ENCODE measurements at places on chromosomes 16 and 17. TPM values are rescaled to one million over a fixed set of nuclear protein-coding genes. Genes with fewer than 3 reads are reported as not detected.
A peak's percentile ranks its signal among the peaks of the same experiment; 100 is the strongest.

- no peak for DNase-seq
These were observed 7.7 kb downstream of the CCL3L1 start for GRCh38 chr17:36188891-36189306.

DNA sequence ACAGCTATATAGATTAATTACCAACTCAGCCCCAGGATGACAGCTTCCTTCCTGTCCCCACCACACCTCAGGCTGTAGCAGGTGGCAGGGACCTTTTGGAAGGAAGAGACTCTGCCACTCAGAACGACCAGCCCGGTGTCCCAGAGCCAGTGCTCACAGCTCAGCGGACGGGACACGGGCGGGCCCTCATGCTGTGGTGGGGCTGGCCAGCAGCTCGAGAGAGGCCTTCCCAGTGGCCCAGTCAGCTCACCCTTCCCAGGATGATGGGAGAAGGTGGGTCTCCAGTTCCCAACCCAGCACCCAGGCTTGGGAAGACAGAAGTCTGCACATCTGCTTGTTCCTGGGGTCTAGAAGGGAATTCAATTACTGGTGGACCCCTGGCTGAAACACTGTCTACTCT lies 10.5 kb downstream of the NUDT16L1 start:
- no peak for DNase-seq

Gene MAFG
- polyA plus RNA-seq: 7.2 TPM

DNA sequence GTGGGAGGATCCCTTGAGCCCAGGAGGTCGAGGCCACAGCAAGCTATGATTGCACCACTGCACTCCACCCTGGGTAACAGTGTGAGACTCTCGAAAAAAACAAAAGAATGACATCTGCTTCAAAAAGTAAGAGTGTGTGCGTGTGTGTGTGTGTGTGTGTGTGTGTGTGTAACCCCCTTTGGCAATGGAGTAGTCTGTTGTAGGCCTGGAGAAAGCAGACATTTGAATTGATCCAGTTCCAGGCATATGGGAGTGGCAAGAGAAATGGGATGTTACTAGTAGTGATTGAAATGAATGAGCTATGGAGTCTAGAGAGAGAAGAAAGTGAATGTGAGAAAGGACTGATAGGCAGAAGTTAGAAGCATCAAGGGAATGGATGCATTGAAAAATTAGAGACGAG lies 9.9 kb downstream of the CASC3 start:
- no peak for DNase-seq

DNA sequence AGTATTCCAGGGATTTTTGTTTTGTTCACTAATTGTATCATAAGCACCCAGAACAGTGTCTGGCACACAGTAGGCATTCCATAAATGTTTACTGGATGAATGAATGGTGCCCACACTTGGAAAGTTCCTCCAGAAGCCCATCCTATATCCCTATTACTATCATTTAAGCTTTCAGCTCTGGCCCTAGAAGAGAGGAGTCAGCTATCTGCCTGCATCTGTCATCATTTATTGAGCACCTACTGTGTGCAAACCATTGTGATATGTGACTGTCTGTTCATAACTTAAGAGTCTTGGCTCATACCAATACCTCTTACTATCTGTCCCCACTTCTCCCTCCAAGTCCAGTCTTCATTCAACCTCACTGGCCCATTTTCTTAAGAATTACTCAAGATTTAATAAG lies 20.1 kb upstream of the SP6 start:
- DNase-seq: no peak

DNA sequence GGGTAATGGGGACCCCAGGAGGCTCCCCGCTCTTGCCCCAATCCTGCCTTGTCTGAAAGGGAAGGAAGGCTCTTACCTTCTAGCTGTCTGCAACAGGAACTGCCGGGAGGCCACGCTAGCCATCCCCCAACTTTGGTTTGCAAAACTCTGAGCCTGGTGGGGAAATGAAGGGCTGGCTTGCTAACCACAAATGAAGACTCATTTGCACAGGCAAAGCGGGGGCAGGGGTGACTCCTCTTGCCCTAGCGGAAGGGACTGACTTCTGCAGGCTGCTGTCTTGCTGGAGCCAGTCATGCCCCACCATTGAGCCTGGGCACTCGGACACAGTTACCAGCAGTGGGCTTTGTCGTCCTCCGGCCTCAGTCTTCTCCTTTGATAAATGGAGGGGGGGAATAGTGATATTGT lies 52.6 kb downstream of the PLCG2 start:
- DNase-seq: peak; percentile 62

GRCh38 chr17:40124279-40125141 lies 2.7 kb downstream of the MSL1 start:
- DNase-seq: no peak

GRCh38 chr16:86980644-86981043 lies 336.5 kb downstream of the C16orf95 start:
- DNase-seq: no peak

DNA sequence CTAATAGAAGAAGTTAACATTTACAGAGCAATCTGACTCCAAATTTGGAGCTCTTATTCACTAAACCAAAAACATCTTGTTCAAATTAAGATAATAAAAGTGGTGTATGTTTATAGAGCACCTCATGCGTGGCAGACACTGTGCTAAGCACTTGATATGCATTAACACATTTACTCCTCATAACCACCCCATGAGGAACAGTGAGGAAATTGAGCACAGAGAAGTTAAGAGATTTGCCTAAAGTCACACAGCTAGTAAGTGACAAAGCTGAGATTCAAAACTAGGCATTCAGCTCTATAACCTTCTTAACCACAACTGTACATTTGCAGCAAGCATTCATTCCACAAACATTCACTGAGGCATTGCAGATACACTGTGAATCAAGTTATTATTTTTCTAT lies 94.0 kb downstream of the VAT1L start:
- DNase-seq: no peak

Gene TBX6
- polyA plus RNA-seq: 1.1 TPM

GRCh38 chr17:79176792-79177601 lies 102.4 kb downstream of the ENGASE start:
- DNase-seq: no peak

Gene ALKBH5
- 36.7 TPM for polyA plus RNA-seq

Gene CCL16
- polyA plus RNA-seq: not detected

DNA sequence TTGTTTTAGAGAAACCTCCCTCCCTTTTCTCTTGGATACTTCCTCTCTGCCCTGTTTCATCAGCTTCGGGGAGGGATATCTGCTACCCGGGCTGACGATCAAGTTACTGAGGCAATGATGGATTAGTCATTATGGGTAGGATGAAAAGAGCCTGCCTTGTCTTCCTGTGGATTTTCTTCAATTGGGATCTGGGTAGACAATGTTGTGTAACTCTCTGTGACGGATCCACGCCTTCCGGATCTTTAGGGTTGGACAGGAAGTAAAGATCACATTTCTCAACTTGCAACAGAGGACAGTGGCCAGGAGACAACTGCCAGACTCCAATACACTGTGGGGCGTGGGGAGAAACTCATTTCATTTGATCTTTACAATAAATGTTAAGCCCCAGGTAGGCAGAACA lies 11.3 kb upstream of the CHST6 start:
- DNase-seq: no peak

GRCh38 chr16:89764711-89765201 lies 43.4 kb downstream of the ZNF276 start:
- peak; percentile 86 for DNase-seq

- no peak for DNase-seq
These were observed 125.2 kb upstream of the SOX9 start for GRCh38 chr17:71995590-71995989.

GRCh38 chr16:6548507-6548906 lies 784.1 kb upstream of the RBFOX1 start:
- no peak for DNase-seq

GRCh38 chr17:9875441-9875840 lies 29.6 kb downstream of the RCVRN start:
- peak; percentile 13 for DNase-seq

DNA sequence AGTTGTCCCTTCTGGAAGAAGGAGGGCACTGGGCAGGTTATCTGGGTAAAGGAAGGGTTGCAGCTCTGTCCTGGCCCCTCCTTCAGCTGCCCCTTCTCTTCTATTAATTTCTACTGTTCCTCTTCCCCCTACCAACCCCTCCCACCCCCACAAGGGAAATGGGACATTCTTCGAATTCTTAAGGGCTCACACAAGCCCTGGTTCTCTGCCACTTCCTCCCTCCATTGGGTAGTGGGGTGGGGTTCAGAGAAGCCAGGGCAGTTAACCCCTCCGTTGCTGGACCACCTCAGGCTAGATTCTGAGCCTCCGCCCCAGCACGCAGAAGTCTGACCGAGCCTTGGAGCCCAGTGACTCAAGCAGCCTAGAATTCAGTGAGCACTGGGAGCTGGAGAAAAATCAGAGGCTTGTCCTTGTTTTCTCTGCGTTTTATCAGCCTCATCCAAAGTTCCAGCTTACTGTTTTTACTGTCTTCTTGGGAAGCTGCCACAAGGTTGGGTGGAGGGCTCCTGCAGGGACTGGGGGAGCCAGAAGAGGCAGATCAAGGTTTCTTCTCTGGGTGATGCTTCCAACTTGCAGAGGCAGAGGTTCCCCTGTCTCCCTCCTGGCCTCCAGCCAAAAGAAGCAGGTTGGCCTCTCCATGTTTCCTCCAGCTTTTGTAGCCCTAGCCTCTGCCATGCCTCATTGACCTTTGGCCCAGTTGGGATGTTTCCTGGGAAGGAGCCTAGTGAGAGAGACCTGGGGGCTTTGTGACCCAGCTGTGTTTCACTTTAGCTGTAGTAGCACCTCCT lies 10.2 kb downstream of the LASP1 start:
- DNase-seq: peak; percentile 84

Gene ACSM2A
- polyA plus RNA-seq: 0.08 TPM

GRCh38 chr16:86380030-86380429 lies 130.3 kb upstream of the FOXF1 start:
- no peak for DNase-seq

DNA sequence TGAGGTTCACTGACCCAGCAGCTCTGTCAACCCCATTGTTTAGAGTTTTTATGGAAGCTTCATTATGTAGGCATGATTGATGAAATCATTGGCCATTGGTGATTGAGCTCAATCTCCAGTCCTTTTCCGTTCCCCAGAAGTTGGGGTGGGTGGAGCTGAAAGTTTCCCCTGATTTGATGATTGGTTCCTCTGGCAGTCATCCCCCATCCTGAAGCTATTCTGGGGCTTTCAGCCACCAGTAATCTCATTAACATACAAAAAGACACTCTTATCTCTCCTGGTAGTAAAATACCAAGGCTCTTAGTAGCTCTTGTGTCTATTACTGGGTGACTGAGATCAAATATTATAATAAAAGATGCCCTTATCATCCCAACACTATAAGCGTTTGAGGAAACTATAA lies 67.1 kb downstream of the TANC2 start:
- DNase-seq: no peak

- DNase-seq: no peak
These were observed 62.4 kb upstream of the MED9 start for GRCh38 chr17:17414341-17414805.

DNA sequence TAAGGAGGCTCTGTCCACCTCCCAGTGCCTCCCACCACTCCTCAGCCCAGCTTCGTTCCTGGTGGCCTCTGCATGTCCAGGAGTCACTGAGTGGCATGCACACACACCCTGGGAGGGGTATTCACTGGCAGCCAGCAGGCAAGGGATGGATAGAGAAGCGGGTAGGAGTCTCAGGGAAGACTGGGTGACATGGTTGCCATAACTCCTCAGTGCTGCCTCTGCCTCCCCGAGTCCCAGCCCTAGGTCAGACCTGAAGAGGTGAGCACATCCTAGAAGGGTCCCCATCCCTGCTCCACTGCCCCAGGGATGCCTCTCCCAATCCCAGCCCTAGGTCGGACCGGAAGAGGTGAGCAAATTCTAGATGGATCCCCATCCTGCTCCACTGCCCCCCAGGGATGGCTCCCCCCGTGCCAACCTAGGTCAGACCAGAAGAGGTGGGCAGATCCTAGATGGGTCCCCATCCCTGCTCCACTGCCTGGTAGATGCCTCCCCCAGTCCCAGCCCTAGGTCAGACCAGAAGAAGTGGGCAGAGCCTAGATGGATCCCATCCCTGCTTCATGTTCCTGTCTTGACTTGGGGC lies 197.0 kb downstream of the IRF8 start:
- DNase-seq: no peak

Gene SMYD4
- polyA plus RNA-seq: 6.6 TPM

Gene ST6GALNAC2
- polyA plus RNA-seq: 17.1 TPM
